ENCODE measurements at places on chromosomes 16 and 17. TPM values are rescaled to one million over a fixed set of nuclear protein-coding genes. Genes with fewer than 3 reads are reported as not detected.

DNA sequence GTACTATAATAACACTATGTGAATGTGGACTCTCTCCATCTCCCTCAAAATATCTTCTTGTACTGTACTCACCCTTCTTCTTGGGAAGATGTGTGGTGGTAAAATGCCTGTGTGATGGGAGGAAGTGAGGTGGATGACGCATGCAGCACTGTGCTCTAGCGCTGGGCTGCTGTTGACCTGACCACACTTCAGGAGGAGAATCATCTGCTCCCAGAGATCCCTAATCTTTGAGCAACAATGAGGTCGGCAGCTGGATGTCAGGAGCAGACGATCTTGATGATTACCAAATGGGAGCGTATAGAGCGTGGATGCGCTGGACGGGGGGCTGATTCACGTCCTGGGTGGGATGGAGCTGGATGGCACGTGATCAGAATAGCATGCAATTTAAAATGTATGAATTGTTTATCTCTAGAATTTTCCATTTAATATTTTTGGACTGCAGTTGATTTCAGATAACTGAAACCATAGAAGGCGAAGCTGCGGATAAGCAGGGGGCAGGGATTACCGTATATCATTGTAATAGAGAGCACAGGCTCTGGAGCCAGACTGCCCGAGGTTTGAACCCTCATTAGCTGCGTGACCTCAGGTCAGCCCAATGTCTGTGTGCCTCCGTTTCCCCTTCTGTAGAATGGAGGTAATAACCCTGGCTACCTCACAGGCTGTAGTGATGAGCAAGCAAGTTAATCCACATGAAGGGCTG lies 23.7 kb upstream of the CYLD start:
- peaks cover 18% of the 10 kb centered on the region for H3K4me1 ChIP-seq
- H3K36me3 ChIP-seq: no peaks in the 10 kb centered on the region
- no peak overlapping the region for H3K27ac ChIP-seq

GRCh38 chr16:86739808-86740207 lies 161.5 kb downstream of the FOXL1 start:
- peaks cover 9% of the 10 kb centered on the region for H3K4me1 ChIP-seq
- no peak overlapping the region for H3K27ac ChIP-seq
- no peaks in the 10 kb centered on the region for H3K36me3 ChIP-seq
- DNase-seq: no peak

DNA sequence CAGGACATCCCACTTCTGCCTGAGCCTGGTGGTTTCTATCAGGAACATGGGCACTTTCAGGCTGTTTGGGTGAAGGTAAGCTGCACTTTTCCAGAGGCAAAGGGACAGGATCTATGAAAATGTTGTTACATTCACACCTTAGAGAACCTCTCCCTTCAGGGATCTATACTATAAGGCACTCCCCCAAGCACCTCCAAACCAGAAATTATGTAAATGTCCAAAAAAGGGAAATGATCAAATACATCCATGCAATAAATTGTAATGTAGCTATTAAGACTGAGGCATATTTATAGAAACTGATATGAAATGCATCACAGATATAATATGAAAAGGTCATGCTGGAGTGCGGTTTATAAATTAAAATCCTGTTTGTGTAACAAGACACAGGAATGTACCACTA lies 23.3 kb upstream of the COG7 start:
- no peak overlapping the region for H3K4me3 ChIP-seq
- H3K4me1 ChIP-seq: no peaks in the 10 kb centered on the region
- no peak for DNase-seq
- H3K36me3 ChIP-seq: peaks cover 80% of the 10 kb centered on the region
- no peak overlapping the region for H3K27ac ChIP-seq
- H3K27me3 ChIP-seq: no peaks in the 10 kb centered on the region

GRCh38 chr16:88882358-88883030 lies 16.0 kb upstream of the PABPN1L start:
- H3K27ac ChIP-seq: no peak overlapping the region
- H3K36me3 ChIP-seq: peaks cover 71% of the 10 kb centered on the region
- H3K27me3 ChIP-seq: no peaks in the 10 kb centered on the region
- H3K4me3 ChIP-seq: no peak overlapping the region
- no peak for DNase-seq

MYL4 gene
- 1,072 TPM for total RNA-seq

WNT9B gene
- 0.04 TPM for total RNA-seq
